ENCODE measurements at places on chromosomes 7 and 10.

GRCh38 chr10:130656187-130656575, 520.0 kb downstream of the GLRX3 start:
- DNase-seq = no peak

GRCh38 chr7:45179666-45180065, 22.1 kb downstream of the RAMP3 start:
- no peak for DNase-seq

DNA sequence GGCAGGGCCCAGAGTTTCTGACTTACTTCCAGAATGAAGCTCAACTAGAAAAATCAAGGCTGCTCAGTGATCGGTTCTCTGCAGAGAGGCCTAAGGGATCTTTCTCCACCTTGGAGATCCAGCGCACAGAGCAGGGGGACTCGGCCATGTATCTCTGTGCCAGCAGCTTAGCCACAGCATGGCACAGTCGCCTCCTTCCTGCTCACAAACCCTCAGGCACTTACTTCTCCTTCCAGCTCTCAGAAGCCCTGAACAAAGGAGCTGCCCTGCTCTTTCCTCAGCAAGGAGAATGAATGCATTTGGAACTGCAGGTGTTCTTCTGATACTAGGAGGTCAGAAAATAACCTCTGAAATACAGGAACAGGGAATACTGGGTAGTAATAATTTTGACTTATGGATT, 219.7 kb upstream of the PRSS1 start:
- no peak for DNase-seq

DNA sequence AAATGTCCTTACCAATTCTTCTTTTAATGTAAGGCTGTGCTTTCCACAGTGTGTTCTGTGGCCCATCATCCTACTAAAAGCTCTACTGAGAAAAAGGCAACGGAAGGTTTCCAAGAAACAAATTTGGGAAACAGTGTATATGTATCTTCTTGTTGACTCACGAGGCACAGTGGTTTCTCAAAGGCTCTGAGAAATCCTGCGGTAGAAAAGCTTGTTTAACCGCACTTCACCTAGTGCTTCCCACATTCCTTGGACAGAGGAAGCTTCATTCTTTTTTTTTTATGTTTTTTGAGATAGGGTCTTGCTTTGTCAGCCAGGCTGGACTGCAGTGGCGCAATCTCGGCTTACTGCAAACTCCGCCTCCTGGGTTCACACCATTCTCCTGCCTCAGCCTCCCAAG, 84.5 kb downstream of the TACC2 start:
- no peak for DNase-seq

DNA sequence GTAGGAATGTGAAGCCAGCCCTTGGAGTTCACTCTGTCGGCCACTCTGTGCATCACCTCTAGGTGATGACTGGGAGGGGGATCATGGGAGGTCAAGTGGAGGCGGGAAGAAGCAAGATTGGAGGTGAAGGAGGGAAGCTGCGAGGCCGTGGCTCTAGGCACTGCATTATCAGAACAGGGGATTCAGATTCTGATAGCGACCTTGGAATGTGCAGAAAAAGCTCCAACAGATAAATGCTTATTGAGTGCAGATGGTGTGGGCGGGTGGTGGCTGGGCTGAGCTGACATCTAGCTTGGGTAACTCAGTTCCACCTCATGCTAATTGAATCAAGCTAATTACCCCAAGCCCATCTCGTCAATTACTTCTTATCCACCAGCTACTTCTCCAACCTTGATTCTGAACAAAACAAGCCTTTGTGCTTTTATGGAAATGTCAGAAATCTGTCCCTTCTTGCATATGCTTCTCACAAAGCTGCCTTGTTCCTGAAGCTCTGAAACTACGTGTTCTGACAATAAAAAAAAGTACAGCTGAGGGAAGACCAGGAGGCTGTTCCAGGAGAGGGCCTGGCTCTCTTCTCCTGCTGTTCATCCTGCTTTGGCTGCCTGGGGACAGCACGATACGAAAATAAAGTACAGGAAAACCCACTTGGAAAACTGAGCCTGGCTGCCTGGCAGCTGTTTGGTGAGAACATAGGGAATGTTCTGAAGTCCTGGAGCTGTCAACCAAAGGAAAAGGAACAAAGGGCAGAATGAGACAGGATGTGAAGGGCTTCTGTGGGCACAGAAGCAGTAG, 27.5 kb downstream of the STRA8 start:
- DNase-seq = no peak

DNA sequence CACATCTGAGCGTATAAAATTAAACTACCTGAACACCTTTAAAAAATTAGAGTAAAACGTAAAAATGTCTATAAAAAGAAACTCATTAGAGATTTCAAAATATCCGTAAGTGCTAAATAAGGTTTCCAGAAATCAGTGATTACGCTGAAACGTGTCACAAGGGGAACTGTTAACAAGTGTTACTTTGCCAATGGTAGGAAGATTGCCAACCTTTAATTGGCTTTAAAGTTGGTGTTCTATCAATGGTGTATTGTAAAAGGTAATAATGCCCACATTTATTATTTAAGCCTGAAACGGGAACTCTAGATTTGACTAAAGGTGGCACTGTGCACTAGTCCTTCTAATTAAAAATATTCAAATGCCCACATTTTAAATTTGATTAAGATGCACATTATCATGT, 37.8 kb upstream of the HIBADH start:
- DNase-seq = no peak

- DNase-seq = no peak
These were observed 217.4 kb downstream of the PHF14 start for GRCh38 chr7:11191081-11191480.

GRCh38 chr10:76550806-76551205, 1086.8 kb downstream of the KCNMA1 start:
- DNase-seq = no peak

DNA sequence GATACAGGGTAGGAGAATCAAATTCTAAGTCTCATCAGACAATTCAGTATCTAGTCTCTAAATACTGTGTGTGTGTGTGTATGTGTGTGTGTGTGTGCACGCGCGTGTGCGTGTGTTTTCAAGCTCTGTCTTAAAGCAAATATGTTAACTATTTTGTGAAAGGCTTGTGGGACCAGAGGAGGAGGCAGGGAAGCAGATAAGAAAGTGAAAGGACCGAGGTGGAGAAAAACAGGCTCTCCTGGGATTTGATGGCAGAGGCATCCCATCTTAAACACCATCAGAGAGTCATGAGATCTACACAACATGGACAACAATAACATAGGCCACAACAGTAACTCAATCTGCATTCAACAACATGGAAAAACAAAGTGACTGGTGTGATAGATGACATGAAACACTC, 67.1 kb downstream of the PIP4K2A start:
- no peak for DNase-seq

GRCh38 chr10:6049031-6049400, 13.2 kb downstream of the IL2RA start:
- DNase-seq = no peak

GRCh38 chr10:109998513-109998912, 9.3 kb upstream of the ADD3 start:
- DNase-seq = no peak

DNA sequence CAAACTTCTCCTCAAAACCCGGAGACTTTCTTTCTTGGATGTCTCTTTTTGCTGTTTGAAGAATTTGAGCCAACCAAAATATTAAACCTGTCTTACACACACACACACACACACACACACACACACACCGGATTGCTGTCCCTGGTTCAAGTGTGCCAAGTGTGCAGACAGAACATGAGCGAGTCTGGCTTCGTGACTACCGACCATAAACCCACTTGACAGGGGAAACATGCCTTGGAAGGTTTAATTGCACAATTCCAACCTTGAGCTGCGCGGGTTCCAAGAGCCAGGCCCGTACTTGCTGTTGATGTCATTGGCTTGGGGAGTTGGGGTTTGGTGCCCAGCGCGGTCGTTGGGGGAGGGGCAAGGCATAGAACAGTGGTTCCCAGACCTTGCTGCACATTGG, 1.7 kb downstream of the EGFR start:
- no peak for DNase-seq

GRCh38 chr10:29763396-29763795, 128.6 kb upstream of the SVIL start:
- no peak for DNase-seq

GRCh38 chr7:985915-986741, 3.1 kb downstream of the CYP2W1 start:
- no peak for DNase-seq

GRCh38 chr10:72935361-72935760, 19.2 kb downstream of the PLA2G12B start:
- DNase-seq = no peak

- no peak for DNase-seq
These were observed 138.4 kb downstream of the FGFR2 start for GRCh38 chr10:121459622-121460453.

DNA sequence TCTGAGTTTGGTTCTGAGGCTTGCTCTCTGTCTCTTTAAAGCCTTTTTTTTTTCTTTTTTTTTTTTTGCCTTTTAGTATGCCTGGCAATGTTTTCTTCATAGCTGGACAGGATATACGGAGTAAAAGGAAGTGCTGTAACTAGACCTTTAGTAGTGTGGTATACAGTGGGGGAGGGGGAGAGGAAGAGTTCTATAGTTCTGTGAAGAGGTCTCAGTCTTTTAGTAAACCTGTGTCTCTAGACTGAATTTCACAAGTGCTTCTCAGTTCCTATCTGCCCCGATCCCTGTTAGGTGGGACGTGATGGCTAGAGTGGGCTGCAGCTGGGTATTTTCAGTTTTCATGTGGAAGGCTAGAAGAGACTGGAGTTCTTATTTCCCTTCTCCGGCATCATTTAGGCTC, 3.1 kb upstream of the ABCC2 start:
- no peak for DNase-seq

- no peak for DNase-seq
These were observed 302.7 kb downstream of the SUGCT start for GRCh38 chr7:40437498-40437897.

DNA sequence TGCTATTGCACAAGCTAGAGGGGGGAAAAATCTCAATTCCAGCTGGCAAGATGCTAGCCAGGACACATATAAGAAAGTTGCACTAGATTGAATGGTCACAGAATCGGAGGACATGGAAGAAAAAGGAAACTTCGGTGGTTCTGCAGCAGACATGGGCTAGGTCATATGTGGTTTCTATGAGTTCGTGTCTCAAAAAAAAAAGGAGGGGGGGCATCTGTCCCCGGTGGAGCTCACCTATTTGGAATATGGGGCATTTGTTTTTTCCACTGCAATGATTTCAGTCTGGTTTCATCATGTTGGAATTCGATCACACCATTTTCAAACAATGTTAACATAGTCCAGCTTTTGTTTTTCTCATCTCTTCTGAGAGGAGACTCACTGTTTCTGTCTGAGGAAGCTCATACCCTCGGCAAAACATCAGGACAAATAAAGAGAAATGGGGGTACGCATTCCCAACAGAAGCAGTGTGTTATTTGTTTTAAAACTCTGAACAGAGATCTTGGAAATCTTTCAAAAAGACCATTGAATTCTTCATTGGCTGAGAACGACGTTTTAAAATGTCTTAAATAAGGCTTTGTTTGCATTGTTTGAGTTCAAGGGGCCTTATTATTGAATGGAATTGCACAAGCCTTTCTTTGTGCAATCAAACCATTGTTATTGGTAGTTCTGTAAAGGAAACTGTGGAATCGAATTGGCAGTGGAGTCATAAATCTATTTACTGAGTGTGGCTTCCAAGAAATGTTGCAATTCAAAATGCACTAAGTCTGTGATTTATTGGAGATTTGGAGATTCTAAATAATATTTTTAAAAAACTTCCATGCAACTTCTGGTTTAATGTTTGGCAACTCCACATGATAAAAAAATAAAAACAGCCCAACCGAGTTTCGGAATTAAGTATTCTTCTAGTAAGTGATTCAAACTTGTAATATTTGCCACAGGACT, 173.2 kb downstream of the RTKN2 start:
- no peak for DNase-seq

DNA sequence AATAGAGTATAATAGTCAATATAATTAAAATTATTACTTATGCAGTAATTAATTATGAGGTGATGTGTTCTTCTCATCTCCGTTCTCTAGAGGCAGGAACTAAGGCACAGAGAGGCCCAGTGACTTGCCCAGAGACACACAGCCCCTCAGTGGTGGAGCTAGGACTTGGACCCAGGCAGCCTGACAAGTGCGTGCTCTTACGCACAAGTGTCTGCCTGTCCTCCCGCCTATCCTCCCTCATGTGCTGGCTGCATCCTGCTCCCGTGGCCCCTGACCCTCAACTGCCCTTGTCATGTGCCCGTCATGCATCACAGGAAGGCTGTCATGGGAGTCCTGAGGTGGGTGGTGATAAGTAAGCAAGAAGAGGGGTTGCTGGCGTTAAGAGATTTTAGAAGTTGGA, 14.3 kb downstream of the IL2RA start:
- no peak for DNase-seq

DNA sequence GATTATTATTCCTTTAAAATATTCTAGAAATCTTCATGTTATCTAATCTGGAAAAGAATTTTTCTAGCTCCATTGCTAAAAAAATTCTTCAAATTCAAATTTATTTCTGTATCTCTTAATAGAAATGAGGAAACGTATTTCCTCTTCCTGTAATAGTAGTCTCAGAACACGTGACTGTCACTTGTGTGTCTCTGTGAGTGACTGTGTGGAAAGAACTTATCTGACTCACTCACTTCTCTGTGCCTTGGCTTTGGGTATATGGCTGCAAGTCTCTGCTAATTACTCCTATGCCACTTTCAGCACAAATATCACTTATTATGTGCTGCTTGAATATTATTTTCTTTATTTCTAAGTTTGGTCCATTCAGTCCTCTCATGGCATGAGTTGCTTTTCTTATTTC, 132.7 kb downstream of the CNTNAP2 start:
- no peak for DNase-seq

- no peak for DNase-seq
These were observed 14.7 kb upstream of the CSGALNACT2 start for GRCh38 chr10:43123361-43124093.

DNA sequence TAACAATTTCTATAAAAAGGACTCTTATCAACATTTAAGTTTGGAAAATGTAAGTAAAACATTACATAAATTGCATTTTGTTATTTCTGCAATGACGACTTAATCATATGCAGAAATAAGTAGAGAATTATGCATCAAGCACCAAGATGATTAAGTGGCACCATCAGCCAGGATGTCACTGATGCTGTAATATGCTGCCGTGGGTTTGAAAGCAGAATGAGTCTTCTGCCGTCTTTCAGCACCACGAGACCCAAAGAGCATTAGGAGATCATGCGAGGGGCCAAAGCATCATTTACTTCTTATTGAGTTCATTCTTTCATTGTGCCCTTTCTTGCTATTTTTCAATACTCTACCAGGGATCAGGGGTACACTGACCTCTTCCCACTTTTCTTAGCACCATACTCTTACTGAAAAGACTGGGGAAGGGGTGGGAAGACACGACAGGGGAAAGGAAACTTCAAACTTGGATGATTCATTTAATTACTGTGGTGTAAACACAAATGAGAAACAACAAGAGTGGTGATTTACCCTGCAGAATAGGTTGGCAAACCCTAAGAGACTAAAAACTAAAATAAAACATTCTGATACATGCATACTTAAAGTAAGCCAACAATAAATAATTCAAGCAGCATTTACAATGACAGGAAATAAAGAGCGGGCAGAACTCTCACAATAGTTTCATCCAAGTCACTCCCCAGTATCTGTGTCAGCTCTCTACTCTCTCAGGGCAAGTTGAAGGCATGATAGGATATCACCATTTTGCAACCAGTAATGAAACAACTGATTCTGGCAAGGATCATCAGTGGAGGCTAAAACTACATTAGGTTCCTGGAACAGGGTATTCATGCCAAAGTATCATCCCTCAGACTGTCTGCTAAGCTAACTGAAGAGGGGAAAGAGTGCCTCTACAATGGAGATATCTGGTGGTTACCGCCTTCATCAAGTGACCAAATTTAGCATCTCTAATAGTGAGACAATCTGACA, 70.8 kb downstream of the CUL2 start:
- DNase-seq = no peak

Measured in CD4-positive, alpha-beta T cell treated with Interleukin-15 for 4 hours (primary cell).